A172 (cell line): ENCODE measurements at places on chromosomes 3 and 15.
A peak's percentile ranks its signal among the peaks of the same experiment; 100 is the strongest.

- no peak for DNase-seq
Measured at GRCh38 chr3:172071780-172072330, 32.5 kb downstream of the FNDC3B start.

DNA sequence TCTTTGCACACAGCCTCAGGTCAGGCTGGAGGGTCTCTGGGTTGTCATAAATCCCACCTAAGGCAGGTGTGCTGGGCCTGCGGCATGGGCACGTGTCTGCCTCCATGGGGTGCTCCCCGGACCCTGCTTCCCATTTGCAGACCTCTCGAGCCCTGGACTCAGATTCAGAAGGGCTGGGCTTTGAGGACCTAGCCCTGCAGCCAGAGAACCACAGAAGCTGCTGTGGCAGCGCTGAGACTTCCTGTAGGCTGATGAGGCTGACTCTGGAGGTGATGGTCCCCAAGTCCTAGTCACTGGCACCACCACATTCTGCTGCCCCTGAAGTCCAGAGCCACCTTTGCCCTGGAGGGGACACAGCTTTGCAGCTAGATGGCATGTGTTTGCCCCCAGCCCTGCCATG is 156.4 kb downstream of the LRRC28 start:
- no peak for DNase-seq

DNA sequence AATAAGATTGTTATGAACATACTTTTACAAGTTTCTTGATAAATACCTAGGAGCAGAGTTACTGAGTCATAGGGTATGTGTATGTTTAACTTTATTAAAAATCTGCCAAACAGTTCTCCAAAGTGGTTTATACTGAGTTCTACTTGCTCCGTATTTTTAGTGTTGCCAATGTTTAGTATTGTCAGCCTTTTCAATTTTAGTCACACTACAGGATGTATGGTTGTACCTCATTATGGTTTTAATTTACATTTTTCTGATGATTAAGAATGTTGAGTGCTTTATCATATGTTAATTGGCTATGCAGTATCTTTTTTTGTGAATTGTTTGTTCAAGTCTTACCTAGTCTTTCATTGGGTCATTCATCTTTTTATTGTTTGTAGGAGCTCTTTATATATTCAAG is 4.3 kb downstream of the TMOD3 start:
- DNase-seq: no peak

DNA sequence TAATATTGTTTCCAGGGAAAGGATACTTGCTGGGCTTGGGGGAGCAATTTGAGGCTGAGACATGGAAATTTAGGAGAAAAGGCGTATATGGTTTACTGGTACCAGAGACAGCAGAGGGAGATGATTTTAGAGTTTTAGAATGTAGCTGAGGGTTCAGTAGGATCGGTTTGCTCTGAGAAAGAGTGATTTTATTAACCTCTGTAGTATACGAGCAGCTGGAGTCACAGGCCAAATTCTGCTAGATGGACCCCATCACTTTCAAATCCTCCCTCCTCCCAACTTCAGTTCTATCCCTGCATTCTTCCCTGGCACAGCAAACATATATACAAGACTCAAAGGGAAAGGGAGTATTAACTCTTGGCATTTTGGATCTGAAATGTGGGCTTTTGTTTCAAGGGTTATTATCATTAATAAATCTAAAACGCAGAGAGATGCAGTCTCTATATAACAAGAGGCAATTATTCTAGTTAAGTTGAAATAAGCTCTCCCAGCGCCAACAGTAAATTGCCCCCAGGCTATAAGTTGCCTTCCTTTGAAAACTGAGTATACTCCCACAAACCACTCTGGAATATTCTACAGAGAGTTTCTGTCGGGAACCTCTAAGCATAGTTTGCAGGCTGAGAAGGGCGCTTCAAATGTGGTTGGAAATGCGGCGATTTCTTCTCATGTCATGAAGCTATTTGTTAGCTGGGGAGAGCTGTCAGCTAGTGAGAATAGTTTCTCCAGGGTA is 5.4 kb downstream of the CRABP1 start:
- no peak for DNase-seq

- DNase-seq: no peak
Measured at GRCh38 chr3:14549256-14549919, 9.2 kb upstream of the GRIP2 start.

DNA sequence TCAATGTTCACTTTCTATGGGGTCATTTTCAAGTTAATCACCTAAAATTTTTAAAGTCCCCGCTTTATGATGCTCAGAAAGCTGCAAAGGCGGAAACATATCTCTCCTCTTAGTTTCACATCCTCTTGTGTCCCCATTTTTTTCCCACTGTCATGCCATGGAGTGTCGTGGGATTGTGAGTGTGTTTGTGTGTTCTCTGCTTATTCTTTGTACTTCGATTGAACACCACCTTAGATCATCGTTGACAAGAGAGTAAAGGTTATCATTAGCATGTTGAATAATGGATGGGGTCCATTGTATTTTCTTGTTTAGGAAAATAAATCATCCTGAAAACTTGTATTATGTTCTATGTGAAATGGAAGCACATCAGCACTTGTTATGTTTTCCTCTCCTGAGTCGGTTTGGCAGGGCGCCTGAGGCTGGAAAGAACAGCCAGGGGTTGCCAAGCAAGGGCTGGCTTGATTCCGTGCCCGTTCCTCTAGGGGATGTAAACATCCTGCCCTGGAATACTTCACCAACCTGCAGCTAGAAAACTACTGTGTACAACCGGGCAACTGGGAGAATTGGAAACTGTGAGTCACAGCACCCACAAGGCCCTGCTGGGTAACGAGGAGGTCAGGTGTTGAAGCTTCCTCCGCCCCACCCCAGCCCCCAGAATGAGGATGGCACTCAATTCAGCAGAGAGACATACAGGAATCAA is 67.2 kb downstream of the EIF4E3 start:
- peak; percentile 91 for DNase-seq

GRCh38 chr15:100033140-100033857 is 300.1 kb upstream of the LYSMD4 start:
- DNase-seq: no peak

GRCh38 chr3:132538072-132538471 is 59.0 kb upstream of the ACKR4 start:
- no peak for DNase-seq

DNA sequence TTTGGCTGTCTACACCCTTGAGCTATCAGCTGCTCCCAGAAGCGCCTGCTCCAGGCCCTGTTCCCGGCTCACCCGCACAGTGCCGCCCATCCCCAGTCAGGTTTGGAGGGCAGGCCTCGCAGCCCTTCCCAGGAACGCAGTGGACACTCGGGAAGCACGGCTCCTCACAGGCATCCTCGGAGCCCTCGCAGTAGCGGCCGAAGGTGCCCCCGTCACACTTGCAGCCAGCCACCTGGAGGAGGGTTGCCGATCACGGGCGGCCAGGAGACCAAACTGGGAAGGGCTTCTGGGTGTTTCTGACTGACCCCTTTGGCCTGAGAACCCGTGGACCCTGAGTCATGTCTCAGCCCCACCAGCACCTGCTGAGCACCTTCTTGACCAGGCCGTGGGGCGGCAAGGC is 33.4 kb downstream of the MUC20 start:
- no peak for DNase-seq

DNA sequence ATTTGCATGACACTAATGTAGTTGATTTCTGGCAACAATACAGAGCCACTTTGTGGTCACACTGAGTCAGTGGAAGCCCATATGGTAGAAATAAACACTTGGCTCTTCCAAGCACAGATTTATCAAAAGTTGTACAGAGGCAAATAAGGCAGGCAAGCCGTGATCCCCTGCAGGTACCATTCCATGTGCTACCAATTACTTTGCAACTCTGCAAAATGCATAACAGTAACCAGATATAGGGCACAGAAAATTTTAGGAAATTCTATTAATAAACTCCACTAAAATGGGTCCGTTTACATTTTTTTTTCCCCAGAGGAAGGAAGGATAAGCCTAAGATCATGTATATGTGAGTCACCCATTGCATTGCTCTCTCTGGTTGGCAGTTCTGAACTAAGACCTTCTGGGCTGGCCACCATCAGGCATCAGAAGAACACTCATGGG is 103.1 kb upstream of the PTX3 start:
- no peak for DNase-seq

GRCh38 chr15:88335074-88335473 is 78.5 kb upstream of the NTRK3 start:
- no peak for DNase-seq
